Thoracic aorta (tissue), 2 donors: ENCODE measurements at places on chromosomes 4 and X. TPM values are rescaled to one million over a fixed set of nuclear protein-coding genes. Genes with fewer than 3 reads are reported as not detected.

- DNase-seq = no peak
Observed at GRCh38 chr4:3642056-3642630, 109.9 kb upstream of the LRPAP1 start.

DNA sequence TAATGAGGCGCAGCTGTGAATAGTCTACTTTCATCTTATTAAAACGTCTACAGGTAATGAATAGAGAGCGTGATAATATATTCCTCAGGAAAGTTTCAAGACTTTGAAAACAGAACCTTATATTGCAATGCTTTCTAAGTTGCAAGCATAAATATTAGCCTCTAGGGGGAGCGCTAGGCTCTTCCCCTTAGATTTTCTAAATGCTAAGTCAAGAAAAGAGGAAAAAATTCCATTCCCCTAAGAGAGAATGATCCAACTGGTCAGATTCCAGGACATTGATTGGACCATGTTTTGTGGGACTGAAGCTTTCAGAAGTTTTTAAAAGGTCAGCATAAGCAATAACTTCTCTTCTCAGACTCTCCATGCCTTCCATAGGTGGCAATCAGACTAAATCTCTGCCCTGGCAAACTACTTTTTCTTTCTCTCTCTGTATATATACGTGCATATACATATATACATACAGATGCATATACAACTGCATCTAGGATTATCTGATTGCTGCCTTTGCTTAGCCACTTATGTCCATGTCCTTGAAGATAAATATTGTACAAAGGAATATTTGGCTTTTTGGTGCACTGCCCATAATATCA is 492.9 kb downstream of the INPP4B start:
- no peak for DNase-seq

DNA sequence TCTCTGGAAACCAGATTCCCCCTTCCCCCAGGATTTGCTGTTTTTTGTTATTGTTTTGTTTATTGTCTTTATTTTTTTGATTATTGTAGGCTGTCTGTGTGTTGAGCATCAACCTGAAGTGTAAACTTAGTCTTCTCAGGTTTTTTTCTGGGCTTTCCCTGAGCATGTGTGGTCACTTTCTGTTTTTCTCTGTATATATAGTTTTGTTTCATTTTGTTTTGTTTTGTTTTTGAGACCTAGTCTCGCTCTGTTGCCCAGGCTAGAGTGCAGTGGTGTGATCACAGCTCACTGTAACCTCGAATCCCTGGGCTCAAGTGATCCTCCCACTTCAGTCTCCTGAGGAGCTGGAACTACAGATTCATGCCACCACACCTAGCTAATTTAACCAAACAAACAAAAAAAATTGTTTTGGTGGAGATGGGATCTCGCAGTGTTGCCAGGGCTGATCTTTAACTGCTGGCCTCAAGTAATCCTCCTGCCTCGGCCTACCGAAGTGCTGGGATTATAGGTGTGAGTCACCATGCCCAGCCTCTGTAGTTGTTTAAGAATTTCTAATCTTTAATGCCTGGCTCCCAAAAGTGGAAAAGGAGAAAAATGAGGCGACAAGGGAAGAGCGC is 9.1 kb downstream of the IL13RA1 start:
- no peak for DNase-seq

- DNase-seq = no peak
Observed at GRCh38 chrX:47293106-47293505, 60.3 kb downstream of the USP11 start.

DNA sequence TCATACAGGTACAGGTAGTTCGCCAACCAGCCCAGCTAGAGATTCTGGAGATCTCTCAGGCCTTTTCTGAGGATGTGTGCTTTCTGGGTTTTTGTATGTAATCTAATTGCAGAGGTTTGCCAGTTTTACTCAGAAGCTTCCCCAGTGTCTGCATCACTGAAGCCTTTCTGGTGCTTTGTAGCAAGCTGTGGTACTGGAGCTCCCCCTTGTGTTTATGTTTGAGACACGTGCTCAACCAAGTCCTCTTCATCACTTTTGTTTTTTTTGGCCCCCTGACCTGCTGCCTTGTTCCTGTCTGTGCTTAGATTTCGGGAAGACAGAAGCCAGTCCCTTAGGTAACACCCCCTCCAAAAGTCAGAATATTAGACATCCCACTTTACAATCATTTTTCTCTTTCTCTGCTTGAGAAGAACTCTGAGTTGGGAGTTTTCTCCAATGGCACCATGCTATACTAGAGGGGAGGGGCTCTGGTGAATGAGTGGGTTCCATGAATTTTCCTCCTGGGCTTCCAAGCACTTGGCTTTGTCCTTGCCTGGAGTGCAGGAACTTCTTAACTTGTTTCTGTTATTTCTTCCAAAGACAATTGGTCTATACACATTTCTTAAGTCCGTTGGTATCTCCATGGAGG is 128.4 kb upstream of the TBC1D9 start:
- DNase-seq = no peak

GRCh38 chr4:108370291-108371141 is 201.8 kb upstream of the LEF1 start:
- DNase-seq = no peak

DNA sequence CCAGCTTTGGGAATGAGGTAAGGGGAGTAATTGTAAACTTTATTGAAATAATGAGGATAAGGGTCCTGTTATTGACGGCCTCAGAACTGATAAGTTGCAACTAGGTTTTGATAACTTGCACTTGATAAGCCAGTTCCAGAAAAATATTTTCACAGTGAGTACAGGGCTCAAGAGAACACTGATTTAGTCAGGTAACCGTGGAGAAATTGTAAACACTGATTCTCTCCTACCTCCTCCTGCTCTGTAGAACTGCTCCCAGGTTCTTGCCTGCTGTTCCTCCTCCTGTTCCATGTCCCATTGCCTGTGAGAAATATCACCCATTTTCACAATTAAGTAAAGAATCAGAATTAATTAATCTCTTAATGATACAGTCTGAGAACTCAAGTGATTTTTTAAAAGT is 55.0 kb upstream of the CXXC4 start:
- no peak for DNase-seq

DNA sequence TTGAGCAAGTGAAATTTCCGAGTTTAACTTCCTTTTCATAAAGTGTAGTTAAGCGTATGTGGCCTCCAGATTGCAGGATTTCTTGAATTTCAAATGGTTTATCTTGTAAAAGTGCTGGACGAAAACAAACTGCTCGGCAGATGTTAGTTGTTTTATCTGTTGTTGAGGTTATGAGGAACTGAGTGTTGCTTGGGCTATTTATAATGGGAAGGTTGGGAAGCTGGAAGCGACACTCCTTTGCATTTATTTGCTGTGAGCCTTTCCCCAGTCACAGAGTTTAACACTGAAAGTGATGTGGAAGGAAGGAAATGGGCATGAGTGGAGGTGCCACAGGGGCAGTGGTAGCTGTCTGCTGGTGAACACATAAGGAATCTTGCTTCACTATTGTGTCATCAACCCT is 284.9 kb downstream of the PCDH7 start:
- DNase-seq = no peak

- DNase-seq = no peak
Observed at GRCh38 chr4:1151541-1151940, 20.8 kb downstream of the SPON2 start.

GRCh38 chr4:90614371-90614770 is 487.2 kb downstream of the CCSER1 start:
- DNase-seq = no peak

GRCh38 chrX:74351760-74352159 is 47.8 kb downstream of the ZCCHC13 start:
- DNase-seq = no peak

DNA sequence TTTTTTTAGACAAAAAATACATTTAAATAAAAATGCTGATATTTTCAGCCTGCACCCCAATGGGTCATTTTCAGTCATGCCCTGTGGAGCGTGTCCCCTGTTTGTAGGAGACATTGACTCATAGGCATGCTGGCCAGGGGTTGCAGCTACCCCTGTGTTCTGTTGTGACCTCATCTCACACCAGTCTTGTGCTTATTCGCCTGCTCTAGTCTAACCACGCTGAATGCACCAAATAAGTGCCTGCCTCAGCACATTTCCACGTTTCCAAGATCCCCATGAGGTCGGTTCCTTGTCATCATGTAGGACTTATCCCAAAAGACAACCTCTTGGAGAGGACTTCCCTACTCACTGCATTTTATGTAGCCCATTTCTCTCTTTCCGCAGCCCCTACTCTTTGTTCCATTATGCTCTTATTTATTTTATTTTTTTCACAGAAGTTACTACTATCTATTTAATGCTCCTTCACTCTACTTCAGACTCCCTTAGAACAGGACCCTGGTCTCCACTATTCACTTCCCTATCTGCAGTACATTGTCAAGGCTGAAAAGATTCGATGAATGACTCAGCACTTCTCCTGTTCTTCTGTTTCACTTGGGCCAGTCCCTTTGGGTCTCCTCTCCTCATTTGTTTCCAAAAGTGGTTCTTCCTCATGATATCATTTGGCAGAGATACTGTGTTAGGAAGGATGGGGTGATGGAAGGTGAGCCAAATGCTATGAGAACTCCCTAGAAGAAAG is 109.7 kb downstream of the MSL3 start:
- DNase-seq = no peak

GRCh38 chrX:48786341-48786800 is at the start of gene GATA1:
TSS of gene GATA1 (plus strand) at chrX:48786590. CDS start at chrX:48791110, 4,520 bp downstream.
- no peak for DNase-seq

GRCh38 chr4:156805696-156806095 is 165.9 kb downstream of the PDGFC start:
- no peak for DNase-seq

DNA sequence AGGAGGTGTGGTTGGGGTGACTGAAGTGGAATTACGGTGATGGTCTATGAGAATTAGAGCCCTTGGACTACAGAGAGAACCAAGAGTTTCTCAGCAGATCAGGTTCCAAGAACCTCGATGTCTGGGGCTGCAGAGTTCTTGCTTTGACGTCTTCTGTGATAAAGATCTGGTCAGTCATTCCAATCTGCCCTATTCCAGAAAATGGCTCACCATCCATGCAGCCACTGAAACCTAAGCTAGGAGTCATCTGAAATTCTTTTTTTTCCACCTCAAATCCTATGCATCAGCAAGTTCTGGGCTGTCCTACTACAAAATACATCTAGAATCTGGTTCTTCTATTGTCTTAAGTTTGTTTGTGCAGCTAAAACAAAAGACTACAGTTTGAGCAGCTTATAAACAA is 254.4 kb upstream of the PGRMC2 start:
- no peak for DNase-seq

DNA sequence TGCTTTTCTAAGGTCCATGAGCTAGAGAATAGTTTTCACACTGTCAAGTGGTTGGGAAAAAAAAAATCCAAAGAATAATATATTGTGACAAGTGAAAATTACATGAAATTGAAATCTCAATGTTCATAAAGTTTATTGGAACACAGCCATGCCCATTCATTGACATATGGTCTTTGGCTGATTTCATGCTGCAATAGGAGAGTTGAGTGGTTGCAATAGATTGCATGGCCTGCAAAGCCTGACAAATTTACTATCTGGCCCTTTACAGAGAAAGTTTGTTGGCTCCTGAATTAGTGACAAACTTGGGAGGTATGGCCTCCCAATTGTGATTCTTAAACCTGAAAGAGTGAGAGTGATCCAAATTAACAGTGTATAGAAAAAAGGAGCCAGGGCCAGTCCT is 115.5 kb upstream of the FAM9C start:
- DNase-seq = no peak

DNA sequence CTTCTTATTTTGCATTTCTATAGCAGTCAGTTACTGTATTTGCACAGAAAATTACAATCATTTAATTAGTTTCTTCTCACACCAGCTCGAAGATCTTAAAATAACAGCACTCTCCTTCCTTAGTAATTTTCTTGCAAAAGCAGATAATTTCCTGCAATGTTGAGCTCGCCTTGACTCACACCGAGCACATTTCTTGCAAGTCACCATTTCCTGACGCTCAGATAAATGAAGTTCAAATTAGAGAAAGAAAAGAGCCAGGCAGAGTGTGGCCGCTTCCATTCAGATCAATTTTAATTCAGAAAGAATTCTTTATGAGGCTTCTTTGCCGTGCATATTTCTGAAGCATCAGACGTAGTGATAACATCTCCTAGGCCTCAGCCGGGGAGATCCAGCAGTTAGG is 10.1 kb downstream of the SORCS2 start:
- DNase-seq = no peak

DNA sequence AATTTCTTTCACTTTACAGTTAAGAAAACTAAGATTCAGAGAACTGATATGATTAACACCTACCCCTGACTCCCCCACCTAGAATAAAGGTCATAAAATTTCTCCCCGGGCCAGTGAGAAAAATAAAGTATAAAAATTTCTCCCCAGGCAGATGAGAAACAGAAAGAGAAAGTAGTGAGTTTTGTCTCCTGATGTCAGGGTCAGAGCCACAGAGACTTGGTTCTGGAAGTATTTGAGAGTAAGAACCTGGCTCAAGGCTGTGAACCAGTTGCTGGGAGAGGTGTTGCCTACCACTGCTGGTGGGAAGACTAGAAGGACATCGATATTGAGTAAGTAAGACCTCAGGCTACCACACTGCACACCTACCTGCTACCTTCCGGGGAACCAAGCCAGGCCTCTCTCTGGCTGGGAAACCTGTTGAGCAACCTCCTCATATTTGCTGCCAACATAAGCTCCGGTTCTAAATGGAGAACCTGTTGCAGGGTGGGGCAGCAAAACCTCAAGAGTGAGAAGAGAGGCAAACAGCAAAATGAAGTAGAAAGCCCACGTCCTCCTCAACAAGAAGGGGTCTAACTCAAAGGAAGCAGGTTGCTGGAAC is 104.2 kb upstream of the PUDP start:
- no peak for DNase-seq

DNA sequence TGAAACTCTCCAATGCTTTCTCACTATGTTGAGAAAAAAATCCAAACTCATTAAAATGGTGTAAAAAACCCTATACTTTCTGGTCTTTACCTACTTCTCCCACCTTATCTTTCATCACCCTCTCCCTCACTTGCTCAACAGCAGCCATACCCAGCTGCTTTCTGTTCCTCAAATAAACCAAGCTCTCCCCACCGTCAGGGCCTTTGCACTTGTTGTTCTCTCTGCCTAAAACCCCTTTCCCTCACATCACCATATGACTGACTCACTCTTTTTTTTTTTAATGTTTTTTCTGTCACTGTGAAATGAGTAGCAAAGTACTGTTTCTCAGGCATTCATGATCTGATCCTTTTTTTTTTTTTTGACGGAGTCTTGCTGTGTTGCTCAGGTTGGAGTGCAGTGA is 122.3 kb upstream of the TMEM164 start:
- no peak for DNase-seq

Gene RAI2
- 15.9 TPM for total RNA-seq

Gene MAGEA12
- total RNA-seq = not detected

Gene SYN1
- total RNA-seq = 0.85 TPM

Gene ADGRG4
- 0.41 TPM for total RNA-seq

Gene GALNTL6
- total RNA-seq = 3.8 TPM

Gene SULT1B1
- total RNA-seq = 0.41 TPM

Gene PASD1
- total RNA-seq = not detected

Gene ATP1B4
- total RNA-seq = not detected

Gene DIAPH2
- 66.0 TPM for total RNA-seq
